ENCODE measurements at places on chromosomes 6 and 20.

DNA sequence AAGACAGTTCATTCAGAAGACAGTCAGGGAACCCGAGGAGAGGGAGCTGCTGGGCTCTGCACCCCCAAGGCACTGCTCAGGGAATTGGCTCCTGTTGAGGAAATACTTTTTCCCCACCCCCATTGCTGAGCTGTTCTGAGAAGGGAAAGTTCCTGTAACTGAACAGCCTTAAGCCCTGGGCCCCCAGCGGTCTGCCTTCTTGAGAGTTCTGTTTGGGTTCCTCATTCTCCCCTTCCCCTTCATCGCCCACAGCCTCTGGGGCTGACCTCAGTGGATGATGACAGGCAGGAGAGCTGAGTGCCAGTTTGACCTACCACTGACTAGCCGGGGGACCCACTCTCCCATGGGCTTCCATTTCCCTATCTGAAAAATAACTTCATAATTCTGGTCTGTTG is 10.7 kb downstream of the HCK start:
- no peak for DNase-seq

- DNase-seq: peak; percentile 74
Measured at GRCh38 chr20:29873946-29874345, 1383.5 kb upstream of the DEFB115 start.

GRCh38 chr6:29887819-29888776 is 54.2 kb upstream of the HLA-A start:
- peak; percentile 61 for DNase-seq

- no peak for DNase-seq
Measured at GRCh38 chr6:12800120-12800519, 83.6 kb downstream of the PHACTR1 start.

- no peak for DNase-seq
Measured at GRCh38 chr20:59040667-59041066, 1.9 kb downstream of the PRELID3B start.

DNA sequence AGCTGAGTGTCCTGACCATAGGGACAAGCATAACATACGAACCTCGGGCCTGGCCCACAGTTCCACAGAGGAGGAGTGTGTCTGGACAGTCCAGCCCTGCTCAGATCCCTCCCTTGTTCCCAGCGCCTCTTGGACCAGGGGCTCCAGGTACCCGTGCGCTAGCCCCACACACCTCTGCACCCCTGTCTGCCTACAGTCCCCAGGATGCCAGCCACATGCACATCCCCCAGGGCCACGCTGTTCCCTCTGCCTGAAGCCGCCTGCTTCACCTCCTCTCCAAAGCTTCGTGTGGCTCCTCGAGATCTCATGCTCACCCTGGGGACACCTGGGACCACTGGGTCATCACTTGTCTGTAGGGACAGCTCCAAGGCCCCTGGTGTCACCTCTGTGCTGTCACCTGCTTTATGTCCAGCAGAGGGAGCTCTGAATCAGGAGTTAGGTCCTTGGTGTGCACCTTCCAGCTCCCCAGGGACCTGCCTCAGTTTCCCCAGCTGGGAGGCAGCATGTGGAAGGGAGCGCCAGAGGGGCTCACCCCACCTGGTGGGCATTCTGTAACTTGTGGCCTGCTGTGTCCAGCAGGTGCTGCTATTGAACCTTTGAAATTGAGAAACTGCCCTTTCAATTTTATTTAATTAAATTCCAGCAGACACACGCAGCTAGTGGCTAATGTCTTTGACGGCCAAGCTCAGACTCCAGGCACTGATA is 7.3 kb upstream of the YTHDF1 start:
- DNase-seq: no peak

DNA sequence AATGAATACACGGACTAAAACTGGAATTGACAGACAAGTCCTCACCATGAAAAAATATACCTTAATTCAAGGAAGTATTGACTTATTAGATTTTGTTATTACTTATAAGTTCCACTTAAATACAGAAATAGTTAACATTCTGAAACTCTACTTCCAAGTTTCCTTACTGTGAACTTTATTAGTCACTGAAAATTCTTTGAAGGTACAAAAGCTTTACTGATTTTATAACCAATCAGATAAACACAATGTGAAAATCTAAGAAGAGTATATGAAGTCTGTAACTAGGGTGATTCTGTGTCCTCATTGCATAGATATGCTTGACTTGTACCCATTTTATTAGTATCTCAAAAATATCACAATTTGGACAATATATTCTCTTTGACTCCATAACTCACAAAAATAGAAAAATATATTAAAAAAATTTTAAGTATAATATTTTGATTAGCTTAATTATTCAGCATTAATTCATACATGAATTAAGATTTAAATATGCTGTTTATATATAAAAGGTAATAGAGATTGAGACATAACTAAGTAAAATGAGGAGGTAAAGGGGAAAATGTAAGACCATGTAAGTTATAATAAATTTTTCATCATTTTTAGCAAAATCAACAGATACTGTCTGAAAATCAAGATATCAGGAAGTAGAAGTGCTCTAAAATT is 6.6 kb downstream of the NAPB start:
- no peak for DNase-seq

- no peak for DNase-seq
Measured at GRCh38 chr6:141463237-141463977, 669.3 kb upstream of the GJE1 start.

- DNase-seq: no peak
Measured at GRCh38 chr6:31356216-31356945, 598 bp downstream of the HLA-B start.

DNA sequence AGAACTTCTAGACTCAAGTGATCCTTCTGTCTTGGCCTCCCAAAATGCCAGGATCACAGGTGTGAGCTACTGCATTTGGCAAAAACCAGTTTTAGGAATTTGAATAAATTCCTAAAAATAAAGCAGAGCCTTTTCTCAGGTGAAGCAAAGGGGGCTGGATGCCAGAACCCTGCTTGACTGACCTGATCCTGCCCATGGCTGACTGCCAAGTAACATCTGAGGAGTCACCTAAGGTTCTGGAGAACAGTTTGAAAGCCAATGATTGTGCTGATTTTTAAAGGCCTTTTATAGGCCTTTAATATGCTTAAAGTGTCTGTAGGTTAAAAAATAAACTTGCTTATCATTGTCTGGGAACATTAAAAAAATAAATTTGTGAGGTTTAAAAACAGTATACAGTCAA is 14.1 kb upstream of the ZSCAN12 start:
- no peak for DNase-seq

DNA sequence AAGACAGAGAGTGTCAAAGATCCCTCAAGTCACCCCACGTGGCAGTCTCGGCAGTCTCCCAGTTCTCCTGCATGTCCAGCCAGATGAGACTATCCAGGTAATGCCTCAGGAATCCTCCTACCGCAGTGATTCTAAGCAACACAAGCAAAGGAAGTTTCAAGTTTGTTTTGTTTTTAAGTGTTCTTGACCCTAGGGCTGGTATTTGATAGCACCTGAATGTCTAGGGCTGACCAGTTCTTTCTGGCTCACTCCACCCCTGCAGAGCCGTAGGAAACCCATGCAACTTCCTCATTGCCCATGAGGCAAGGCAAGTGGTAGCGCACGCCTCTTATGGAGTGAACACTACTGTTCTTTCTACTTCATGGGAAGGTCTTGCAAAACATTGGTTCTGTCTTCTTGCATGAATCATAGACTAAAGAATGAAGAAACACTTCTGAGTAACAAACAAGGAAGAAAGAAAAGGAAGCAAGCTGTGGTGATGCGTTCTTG is 24.8 kb upstream of the FOXQ1 start:
- peak; percentile 73 for DNase-seq

GRCh38 chr20:60808003-60808672 is 443.9 kb upstream of the CDH4 start:
- DNase-seq: no peak

GRCh38 chr6:125863023-125863422 is 72.3 kb downstream of the NCOA7 start:
- DNase-seq: no peak

All from islet precursor cell (in vitro differentiated cells).